ENCODE measurements at places on chromosomes 6 and 20.

- no peak for DNase-seq
Measured at GRCh38 chr20:61640131-61640870, 388.2 kb downstream of the CDH4 start.

DNA sequence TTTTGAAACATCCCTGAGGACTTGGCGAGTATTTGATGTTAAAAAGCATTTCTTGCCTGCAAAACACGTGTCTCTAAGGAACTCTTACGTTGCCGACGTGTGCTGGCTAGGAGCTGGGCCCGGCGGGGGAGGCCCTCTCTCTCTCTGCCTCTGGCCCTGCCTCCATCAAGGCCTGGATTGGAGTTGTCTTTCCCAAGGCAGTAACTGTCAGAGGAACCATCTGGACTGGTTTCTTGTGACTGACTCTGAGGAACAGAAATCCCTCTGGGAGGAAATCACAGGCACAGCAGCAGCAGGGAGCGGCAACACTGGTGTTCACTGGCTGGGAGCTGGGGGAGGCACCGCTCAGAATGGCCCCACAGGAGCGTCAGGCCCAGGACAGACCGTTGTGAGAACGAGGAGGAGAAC is 244.2 kb downstream of the NRN1 start:
- peak; percentile 26 for DNase-seq

DNA sequence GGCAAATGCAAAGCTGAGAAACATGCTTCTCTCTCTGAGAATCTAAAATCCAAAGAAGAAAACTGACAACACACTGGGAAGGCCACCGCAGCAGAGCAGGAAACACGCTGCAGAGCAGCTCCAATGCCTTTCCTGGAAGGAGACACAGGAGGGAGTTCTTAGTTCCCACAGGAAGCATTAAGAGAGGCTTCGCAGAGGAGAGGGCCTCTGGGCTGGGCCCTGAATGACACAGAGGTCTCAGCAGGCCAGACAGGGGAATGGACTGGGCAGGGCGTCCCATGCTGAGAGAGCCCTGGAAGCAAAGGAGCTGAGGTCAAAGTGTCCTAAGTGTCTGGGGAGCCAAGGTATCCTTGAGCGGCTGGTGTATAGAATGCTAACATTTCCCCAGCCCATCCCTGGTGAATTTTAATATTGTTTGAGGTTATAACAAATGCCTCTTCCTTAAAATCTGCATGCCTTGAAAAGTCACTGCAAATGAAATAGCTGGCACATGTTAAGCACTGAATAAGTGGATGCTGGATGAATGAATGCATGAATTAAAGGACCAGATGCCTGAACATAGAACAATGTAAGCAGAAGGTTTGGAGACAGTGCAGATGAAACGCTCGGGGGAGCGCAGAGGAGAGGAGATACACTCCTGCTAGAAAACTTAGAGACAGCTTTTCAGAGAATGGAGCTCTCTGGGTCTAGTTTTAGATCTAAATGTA is 110.0 kb upstream of the SYNDIG1 start:
- no peak for DNase-seq

GRCh38 chr6:138559143-138559542 is 59.8 kb upstream of the NHSL1 start:
- DNase-seq: no peak

DNA sequence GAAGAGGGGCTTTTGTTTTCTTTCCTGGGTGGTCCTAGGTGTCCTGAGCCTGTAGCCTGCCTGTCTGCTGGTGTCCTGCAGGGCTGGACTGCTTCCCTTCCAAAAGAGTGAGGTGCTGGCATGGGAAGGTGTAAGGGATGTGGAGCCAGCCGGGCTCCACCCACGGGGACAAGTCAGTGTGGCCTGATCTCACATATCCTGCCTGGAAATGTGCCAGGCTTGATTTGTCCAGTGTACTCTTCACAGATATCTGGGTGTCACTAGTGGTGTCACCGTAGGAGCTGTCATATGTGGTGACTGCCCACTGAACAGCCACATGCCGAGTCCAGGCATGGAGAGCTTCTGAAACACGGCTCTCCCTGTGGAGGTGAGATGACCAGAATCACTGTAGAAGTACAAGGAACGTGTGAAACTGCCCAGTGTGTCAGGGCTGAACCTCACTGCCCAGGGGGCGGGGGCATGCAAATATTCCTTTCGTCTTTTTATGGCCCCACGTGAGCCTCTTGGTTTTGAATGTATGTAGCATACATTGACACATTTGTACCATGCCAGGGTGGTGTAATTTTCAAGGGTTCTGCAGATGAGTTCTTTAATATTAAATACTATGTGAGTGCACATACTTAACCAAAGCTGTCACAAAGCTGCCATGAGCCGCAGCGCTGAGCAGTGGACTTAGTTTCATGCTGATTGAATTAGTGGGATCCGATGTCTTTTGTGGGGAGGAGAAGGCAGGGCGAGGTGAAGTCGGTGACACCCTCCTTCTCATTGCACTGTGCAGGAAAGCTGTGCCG is 55.8 kb downstream of the CDH4 start:
- no peak for DNase-seq

DNA sequence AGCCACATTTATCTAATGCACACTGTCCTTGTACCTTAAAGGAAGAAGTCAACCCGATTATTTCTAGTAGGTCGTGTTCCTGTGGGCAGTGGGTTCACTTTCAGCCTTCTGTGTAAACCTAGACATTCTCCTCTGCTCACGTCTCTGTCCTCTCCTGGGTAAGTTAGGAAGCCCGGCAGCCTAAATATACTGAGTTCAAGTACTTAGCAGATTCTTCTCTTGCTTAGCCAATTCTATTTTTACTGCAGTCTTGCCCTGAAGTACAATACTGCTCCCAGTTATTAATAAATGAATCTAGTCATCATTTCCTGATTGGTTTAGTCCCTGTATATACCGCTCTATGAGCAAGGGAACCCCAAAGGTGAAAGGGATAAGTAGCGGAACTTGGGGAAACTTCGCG is 14.6 kb upstream of the GPR63 start:
- no peak for DNase-seq

DNA sequence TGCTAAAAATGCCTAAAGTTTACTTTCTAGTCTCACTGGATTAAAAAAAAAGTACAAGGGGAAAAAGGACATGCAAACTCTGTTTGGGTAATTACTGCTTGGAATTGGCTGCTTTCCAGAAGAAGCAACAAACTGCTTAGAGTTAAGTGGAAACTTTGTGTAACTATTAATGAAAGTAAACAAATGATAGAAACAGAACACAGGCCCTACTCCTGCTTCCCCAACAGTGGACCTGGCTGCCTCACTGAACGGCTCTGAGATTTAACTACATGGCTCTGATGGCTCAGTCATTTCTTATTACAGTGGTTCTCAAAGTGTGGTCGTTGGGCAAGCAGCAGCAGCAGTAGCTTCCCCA is 108.5 kb downstream of the MAN1A1 start:
- peak; percentile 22 for DNase-seq

GRCh38 chr6:83860782-83861495 is 1.4 kb downstream of the CYB5R4 start:
- no peak for DNase-seq

DNA sequence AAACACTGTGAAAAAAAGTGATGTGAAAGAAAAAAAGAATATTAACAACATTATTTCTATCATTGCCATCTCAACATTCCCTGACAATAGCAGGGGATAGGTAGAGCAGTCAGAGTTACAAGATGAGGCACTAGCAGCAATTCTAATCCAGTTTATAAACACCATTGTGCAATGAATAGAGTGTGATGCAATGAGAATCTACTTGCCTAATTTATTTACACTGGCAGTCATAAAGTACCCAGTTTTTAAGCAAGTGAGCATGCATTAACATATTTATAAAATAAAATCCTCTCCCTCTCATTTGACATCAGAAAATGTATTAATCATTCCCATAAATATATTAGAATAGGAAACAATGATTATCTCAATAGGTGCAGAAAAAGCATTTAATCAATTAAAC is 2.5 kb upstream of the MANEA start:
- no peak for DNase-seq

GRCh38 chr6:137637121-137637520 is 142.9 kb upstream of the OLIG3 start:
- peak; percentile 9 for DNase-seq

DNA sequence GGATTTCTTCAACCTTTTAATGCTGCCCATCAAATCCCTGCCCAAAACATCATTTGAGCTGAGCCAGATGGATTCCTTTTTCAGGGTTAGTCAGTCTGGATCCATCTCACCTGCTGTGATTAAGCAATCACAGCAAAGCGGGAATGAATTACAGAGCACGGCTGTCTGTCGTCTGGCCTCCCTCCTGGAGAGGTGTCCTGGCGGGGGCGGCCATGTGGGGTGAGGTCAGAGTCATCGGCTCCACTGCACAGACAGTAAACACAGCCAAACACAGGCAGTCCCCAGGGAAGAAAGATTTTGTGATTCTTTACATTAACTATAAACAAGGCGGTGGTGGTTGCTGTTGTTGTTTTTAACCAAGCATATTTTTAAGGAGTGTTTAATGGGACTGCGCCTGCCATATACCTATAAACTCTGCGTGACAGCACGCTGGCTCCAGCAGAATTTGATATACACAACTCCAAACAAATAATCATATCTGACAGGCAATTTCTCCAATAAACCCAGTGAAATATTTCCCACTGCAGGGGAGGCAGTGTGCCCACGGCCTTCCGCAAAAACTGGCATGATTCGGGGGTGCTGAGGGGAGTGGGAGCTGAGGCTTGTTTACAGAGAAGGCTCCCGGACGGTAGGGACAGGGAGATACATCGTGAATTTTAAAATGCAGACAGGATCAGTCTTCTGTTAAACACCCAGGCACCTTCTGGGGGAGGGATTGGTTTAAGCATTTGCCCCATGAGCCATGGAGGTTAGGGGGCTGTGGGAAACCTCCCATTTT is 232.0 kb upstream of the PMEPA1 start:
- no peak for DNase-seq

DNA sequence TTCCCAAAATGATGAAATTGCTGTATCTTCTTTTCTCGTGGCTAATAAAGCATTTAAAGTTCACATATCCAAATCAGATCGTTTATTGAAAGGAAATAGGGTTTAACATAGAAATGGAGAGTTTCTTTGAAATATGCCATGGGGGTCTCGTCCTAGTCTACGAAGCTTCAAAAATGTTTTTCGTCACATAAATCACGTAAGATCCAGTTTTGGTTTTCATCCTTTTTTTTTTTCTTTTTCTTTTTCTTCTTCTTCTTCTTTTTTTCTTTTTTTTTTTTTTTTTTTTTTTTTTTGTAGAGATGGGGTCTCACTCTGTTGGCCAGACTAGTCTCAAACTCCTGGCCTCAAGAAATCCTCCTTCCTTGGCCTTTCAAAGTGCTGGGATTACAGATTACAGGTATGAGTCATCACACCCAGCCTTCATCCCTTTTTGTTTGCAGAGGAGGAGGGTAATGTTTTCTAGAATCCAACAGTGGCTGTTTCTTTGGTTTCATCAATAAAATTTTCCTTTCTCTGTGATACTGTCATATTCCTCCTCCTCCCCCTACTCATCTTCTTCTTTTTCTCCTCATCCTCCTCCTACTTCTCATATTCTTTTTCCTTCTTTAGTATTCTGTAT is 94.7 kb upstream of the LOC128125822 start:
- DNase-seq: no peak

- DNase-seq: no peak
Measured at GRCh38 chr6:169501128-169501527, 200.7 kb downstream of the WDR27 start.

GRCh38 chr6:140957386-140957785 is 1175.3 kb upstream of the GJE1 start:
- DNase-seq: no peak

DNA sequence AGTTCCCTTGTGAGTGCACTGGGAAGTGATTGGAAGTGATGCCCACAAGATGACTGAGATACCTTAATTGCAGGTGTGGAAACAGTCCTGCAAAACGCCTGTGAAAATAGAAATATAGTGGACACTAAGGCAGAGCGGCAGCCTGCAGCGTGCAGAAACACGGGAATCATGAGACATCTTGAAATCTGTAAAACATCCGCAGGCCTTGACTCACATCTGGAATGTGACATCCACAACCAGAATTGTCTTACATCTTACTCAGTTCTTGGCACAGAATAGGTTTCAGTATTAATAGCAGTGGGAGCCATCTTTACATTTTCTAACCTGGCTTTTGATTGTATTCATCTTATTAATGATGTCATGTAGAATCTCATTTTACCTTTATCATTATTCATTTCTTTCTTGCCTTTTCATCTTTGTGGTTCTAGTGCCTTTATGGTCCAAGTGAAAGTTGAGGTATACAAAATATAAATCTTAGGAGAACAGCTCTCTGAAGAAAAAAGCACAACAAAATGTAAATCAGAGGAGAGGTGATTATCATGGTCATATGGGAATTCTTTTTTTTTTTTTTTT is 44.6 kb downstream of the CDYL start:
- DNase-seq: no peak

DNA sequence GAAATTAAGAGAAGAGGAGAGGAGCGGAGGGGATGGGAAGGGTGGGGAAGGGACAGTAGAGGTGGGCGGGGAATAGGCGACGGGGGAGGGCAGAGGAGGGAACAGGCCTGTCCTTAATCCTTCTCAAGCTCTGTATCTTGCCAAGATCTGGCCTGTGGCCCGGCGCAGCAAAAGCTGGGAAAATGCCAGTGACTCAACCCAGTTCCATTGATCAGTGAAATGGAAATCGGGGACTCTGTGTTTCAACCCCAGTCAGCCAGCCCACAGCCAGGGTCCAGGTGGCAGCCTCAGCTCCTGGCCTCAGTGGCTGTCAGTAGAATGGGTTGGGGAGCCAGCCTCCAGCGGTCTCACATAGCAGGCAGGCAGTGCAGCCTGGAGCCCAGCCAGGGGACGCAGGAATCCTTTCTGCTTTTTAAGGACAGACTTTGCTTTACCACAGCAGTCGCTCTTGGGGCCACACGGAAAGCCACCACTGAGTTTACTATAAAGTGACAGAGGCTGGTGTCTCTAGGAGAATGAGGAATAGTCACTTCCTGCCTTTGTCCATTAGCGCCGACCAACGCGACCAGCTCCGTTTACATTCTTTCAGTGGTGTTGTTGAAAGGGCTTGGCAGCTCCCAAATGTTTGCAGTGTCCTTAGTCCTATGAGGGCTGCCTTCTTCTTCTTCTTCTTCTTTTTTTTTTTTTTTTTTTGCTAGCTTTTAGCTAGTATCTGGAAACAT is 128.0 kb downstream of the RIN2 start:
- DNase-seq: no peak

GRCh38 chr6:73503027-73503772 is 17.6 kb downstream of the EEF1A1 start:
- DNase-seq: no peak

DNA sequence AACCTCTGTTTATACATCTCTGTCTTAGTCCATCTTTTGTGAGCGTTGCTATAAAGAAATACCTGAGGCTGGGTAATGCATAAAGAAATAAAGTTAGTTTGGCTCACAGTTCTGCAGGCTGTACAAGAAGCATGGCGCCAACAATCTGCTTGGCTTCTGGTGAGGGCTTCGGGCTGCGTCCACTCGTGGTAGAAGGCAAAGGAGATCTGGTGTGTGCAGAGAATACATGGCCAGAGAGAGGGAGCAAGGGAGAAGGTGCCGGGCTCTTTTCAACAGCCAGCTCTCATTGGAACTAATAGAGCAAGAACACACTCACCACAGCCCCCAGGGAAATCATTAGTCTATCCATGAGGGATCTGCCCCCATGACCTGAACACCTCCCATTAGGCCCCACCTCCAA is 100.3 kb upstream of the SRSF6 start:
- DNase-seq: no peak

All from renal cortex interstitium (tissue), 15 donors.